Glomerular endothelial cell (primary cell): ENCODE measurements at places on chromosomes 2 and 18.

DNA sequence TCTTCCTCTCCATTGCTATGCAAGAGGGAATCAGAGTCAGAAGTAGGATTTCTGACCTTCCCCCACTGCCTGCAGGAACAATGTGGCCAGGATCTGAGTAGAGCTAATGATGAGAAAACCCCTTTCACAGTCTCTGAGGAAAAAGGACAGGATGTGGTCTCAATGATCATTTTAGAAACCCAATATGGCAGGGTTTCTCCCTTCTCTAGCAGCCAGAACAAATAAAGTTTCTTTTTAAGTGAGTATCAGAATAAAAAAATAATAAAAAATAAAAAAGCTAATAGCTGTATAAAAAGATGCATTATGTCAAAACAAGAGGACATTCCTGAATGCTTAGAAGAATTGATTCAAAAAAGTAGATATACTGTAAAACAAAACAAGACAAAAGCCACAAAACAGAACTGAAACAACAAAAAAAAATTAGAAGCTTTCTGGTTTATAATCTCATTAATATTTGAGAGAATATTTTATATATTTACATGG, 1124.9 kb upstream of the ZEB2 start:
- no peak for DNase-seq

- DNase-seq, result no peak
Observed at GRCh38 chr2:45282646-45283045, 273.4 kb upstream of the SIX2 start.

- DNase-seq, result no peak
Observed at GRCh38 chr2:23679044-23679443, 247.9 kb downstream of the ATAD2B start.

DNA sequence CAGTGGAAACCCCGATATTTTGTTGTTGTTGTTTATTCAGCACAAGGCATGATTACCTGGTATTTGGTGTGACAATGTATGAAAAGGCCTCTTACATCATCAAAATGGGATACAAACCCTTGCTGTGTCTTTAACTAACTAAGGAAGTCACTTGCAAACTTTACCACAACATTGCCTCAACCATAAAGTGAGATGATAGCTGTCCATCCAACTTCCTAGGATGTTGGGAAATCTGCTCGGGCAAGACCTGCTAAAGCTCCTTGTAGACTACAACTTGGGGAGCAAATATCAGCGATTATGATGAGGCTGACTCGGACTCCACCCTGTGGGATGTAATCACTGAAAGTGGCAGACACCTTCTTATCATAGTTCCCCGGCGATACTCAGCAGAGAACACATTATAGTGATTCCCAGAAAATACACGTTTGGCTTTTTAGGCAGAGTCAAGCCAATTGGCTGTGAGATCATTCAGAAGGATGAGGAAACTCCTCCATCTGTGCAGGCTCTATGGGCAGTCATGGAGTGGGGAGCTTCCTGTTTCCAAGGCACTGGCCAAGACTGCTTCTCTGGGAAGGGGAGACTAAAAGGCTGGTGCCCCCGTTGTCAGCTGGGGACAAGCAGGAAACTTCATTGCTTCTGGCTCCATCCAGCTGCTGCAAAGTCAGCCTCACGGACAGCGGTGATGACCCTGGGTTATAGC, 289.0 kb downstream of the RNF144A start:
- DNase-seq, result no peak

GRCh38 chr2:41207578-41207977, 755.7 kb upstream of the SLC8A1 start:
- DNase-seq, result no peak

- no peak for DNase-seq
Observed at GRCh38 chr2:64204703-64205102, 60.5 kb upstream of the PELI1 start.

GRCh38 chr18:10197097-10197496, 257.3 kb upstream of the APCDD1 start:
- no peak for DNase-seq

DNA sequence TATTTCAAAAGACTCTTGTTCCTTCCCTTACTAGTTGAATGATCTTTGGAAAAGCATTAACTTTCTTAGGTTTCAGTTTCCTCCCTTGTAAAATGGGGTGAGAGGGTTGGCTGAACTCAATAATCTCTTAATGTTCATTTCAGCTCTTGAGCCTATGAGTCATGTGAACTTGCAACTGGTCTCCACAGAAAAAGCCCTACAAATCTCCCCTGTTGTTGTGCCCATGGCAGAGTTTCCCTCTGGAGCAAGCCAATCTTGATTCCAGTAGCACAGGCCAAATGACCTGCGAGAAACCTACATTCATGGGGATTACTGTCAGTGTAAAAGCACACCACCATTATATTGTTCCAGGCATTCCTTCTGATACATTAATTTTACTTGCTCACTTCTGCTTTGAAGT, 388.9 kb downstream of the ALK start:
- DNase-seq, result no peak

GRCh38 chr18:7388741-7389140, 157.9 kb downstream of the LRRC30 start:
- no peak for DNase-seq

- no peak for DNase-seq
Observed at GRCh38 chr18:57527556-57528229, 58.8 kb downstream of the FECH start.

DNA sequence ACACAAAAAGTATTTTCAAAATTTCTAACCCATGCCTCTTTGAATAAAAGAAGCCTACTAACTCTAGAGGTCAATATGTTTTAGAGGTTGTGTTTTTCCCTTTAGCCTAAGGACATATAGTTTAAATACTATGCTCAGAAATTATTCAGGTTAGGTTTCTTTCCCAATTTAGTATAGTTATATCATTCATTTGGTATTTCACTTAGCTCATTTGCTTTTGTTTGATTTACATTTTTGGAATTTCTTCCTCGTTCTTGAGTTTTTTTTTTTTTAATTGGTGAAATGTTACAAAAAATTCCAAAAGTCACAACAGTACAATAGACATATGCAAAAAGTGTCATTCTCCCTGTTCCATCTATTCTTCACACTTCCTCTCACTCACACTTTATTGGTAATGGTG, 371.3 kb upstream of the TNP1 start:
- no peak for DNase-seq

DNA sequence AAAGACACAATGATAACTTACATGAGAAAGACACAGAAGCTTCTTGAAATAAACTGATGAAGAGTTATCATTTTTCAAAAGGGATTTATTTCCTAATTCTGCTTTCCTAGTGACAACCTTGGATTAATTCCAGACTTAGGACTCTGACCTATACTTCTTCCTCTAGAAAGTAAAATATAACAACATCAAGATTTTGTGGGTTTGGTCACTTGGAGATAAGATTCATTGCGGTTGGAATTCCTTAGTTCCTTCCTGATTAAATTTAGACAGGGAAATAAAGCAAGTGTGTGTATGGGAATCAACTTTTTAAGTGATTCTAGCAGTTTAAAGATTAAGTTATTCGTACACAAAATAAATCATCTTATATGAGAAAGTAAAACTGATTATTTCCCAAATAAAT, 208.4 kb upstream of the CCDC150 start:
- no peak for DNase-seq

GRCh38 chr18:78875016-78875777, 104.4 kb upstream of the SALL3 start:
- no peak for DNase-seq

DNA sequence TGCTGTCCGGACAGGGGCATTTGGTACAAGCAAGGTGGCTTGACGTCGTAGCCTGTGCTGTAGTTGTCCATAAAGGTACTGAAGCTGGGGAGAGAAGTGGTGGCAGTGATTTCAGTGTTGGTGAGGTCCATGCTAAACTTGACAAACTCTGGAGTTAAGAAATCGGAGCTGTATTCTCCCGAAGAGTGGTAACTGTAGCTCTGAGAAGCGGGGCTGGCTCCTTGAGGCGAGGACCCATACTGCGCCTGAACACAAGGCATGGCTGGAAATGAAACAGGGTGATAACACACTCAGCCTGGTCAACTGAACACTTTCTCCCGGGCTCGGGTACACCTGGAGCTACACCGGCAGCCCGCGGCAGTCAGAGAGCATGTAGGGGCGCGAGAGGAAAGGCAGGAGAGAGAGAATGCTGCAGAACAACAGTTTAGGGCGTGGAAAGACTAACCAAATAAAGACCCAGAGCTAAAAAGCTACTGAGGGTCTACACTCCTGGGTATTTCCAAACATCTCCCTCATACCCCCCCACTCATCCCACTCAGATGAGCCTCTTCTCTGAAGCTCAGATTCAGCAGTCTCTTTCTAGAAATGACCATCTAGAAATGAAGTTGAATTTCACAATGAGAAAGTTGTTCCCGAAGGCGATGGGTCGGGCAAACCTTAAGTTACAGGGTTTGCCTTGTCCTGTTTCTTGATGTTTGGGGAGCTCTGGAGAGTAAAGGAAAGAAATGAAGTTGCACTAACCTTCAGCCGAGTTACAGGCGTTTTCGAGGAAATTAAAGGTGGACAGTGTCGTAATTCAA, 2.4 kb downstream of the NR4A2 start:
- DNase-seq, result no peak

- DNase-seq, result no peak
Observed at GRCh38 chr2:11515490-11515981, 18.3 kb upstream of the GREB1 start.

DNA sequence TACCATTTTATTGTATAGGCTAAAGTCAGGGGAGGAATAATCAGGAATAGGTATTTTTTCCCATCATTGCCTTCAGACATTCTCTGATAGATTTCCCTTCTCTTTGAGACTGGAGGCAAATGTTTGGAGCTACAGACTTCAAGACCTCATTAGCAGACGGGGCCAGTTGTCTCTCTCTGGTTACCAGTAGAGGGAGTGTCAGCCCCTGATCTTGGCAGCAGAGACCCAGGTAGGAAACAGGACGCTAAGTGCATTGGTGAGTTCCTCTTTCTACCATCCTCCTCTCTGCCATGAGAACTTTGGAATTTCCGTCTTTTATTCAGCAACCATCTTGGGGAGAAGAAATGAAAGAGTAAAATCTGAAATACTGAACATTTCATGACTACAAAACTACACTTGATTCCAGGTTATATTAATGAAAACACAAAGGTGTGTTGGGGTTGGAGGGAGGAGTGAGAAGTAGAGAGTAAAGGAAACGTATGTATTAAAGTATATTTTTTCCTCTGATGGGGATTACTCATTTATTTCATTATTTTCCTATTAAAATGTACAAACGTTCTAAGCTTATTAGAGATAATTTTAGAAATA, 186.2 kb upstream of the GCFC2 start:
- DNase-seq, result no peak
